ENCODE measurements at places on chromosomes 2 and 18.

GRCh38 chr2:158255257-158255656 is 153.6 kb downstream of the UPP2 start:
- DNase-seq = no peak

- DNase-seq = peak; percentile 9
Observed at GRCh38 chr2:48755473-48755872, at the start of gene LHCGR. Gene LHCGR, minus strand, starts transcription at chr2:48755724. Its CDS starts 53 bp downstream, at chr2:48755671.

DNA sequence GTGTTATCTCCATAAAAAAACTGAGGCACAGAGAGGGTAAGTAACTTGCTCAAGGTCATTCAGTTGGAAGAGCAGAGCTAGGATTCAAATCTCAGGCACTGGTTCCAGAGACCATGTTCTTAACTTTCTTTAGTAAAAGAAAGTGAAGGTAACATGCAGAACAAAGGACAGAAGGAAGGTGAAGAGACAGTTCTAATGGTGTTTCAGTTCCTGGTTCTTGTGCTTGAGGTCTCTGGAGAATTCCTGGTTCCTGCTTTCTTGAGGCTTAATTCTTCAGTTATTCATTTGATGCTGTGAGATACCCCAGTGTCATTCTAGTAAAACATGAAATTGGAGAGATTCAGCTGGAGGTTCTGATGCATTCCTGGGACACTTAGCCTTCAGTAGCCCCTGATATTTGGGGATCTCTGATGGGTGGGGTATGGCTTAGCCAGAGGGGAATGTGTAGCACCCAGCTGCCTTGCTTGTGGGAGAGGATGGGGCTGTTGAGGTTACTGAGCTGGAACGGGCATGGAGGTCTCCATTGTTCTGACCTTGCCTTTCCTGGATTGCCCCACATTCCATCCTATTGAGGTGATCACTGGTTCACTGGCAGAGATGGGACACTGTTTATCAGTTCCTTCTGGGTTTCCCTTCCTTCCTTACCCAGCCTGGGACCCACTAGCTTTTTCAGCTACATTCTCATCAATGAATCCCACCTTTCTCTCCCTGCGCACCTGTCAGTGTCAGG is 46.8 kb downstream of the SEMA4F start:
- DNase-seq = no peak

GRCh38 chr2:230715201-230715600 is 2.6 kb downstream of the CAB39 start:
- no peak for DNase-seq

GRCh38 chr2:70931376-70932000 is 4.2 kb upstream of the ATP6V1B1 start:
- peak; percentile 2 for DNase-seq

- DNase-seq = no peak
Observed at GRCh38 chr2:163044114-163044513, 205.5 kb upstream of the KCNH7 start.

DNA sequence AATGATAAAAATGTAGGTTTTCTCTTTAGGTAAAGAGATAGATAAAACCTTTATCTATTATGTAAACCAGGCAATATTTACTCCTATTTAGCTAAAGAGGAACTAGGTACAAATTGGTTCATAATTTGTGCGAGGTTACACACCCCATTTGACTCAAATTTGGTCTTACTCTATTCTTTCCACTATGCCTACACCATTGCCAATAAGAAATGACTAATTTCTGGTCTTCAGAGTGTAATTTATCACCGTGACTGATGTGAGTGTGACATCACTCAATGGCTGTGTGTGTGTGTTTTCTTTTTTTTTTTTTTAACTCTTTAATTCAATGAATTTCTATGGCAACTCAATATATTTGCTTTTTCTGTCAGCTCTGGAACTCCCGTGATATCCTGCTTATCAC is 955.8 kb downstream of the TDRD15 start:
- DNase-seq = no peak

DNA sequence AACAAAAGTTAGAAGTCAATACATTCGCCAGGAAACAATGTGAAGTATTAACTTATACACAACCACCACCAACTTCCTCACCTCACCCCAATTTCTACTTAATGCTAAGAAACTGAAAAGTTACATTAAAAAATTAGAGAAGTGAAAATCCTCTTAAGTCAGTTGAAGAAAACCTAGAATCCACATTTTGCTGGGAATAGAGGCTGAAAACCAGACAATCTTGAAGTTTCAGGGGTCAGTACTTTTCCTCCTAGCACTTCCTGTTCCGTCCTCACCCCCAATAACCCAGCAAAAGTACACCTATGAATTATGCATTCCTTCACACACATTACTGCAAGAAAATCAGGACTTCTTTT is 6.3 kb downstream of the YES1 start:
- DNase-seq = no peak

GRCh38 chr2:3586220-3586619 is 8.7 kb upstream of the COLEC11 start:
- no peak for DNase-seq

DNA sequence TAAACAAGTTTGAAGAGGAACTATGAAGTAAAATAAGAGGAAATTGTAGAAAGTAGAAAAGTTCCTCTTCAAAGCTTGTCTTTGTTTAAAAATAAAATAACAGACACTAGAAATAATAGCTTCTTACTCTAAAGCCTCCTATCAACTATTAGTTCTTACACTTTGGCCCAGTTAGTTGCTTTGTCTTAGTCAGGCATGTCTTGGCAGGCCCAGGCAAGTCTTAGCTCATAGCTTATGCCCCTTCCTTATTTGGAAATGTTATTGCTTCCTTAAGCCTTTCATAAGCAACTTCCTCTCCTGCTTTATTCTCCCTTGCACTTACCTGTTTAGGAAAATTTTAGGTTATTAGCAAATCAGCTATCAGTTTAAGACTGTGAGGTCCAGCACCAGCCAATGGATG is 950.6 kb upstream of the LRATD1 start:
- no peak for DNase-seq

GRCh38 chr2:156083763-156084493 is 248.6 kb downstream of the NR4A2 start:
- DNase-seq = no peak

DNA sequence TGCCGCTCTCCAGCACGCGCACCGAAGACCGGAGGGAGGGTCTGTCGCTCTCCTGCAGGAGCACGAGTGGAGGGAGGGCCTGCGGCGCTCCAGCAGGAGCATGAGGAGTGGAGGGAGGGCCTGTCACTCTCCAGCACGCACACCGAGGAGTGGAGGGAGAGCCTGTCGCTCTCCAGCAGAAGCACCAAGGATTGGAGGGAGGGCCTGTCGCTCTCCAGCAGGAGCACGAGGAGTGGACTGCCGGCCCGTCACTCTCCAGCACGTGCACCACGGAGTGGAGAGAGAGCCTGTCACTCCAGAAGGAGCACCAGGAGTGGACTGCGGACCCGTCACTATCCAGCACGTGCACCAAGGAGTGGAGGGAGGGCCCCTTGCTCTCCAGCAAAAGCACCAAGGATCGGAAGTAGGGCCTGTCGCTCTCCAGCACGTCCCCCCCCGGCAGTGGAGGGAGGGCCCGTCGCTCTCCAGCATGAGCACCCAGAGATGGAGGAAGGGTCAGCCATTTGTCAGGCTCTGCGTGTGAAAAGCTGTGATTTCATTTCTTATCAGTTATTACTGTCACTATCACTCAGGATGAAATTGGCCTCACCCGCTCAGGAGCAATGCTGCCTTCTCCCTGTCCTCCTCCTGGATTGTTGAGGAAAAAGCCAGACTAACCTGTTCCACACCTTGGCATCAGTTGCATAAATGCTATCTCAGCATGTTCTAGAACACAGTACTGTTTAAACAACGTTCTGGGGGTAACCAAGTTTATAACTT is 35.9 kb downstream of the ADI1 start:
- peak; percentile 93 for DNase-seq

- DNase-seq = no peak
Observed at GRCh38 chr2:85503168-85503850, 35.7 kb upstream of the MAT2A start.

DNA sequence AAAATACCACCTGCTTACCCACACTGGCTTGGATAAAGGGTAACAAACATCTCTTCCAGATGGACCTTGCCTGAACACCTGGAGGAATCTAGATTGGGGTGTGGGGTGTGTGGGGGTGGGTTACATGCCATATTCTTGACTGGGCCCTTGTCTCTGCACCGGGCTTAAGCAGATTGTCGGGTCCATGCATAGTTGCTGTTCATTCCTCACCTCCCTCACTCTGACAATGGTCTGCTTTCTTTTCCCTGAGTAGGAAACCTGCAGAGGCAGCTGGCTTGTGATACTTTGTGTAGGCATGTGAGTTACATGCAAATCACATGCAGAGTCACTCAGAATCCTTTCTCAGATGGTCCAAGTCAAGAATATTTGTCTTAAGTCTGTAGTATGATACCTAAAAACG is 112.8 kb upstream of the GLS start:
- DNase-seq = no peak

GRCh38 chr2:158095912-158096311 is 5.8 kb upstream of the UPP2 start:
- no peak for DNase-seq

GRCh38 chr2:12610314-12610713 is 106.4 kb upstream of the TRIB2 start:
- DNase-seq = no peak

- DNase-seq = no peak
Observed at GRCh38 chr2:98357849-98358248, 11.6 kb downstream of the CNGA3 start.

DNA sequence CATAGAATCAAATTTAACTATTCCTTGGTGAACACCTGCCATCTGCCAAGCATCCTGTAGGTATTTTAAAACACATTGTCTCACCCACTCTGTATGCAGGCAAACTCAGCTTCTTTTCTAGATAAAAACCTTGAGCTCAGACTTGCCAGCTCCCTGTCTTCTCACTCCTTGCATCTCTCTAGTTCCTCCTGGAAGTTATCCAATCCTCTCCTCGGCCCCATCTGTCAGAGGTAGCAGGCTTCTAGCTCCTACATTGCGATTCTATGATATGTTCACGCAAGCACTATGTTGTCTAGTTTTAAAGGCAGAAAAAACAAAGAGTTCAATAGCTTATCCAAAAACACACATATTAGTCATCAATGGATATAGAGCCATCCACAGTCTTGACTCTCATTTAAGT is 67.0 kb upstream of the APCDD1 start:
- no peak for DNase-seq

- DNase-seq = no peak
Observed at GRCh38 chr2:187403568-187404260, 44.3 kb downstream of the CALCRL start.

DNA sequence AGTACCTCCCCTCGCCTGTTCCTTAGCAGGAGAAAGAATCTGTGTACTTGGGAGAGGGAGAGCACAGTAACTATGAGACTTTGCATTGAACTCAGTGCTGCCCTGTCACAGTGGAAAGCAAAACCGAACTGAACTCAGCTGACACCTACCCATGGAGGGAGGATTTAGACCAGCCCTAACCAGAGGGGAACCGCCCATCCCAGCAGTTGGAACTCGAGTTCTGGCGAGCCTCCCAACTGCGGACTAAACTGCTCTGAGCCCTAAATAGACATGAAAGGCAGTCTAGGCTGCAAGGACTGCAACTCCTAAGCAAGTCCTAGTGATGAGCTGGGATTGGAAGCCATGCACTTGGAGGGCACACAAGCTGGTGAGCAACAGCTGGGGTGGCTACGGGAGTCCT is 110.4 kb downstream of the GRB14 start:
- DNase-seq = no peak

DNA sequence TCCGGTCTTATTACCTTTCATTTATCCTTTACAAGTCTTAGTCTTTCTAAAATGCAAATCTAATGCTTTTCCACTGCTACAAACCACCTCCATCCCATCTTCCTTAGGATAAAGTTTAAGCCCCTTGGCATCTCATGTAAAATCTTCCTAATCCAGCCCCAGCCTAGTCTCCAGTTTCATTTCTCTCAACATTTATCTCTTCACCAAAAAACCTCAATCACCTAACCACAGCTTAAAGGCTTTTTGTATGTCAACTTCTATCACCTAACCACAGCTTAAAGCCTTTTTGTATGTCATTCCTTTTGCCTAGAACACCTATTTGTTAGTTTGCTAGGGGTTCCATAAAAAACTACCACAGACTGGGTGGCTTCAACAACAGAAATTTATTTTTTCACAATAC is 4.2 kb downstream of the TRAK2 start:
- DNase-seq = no peak

DNA sequence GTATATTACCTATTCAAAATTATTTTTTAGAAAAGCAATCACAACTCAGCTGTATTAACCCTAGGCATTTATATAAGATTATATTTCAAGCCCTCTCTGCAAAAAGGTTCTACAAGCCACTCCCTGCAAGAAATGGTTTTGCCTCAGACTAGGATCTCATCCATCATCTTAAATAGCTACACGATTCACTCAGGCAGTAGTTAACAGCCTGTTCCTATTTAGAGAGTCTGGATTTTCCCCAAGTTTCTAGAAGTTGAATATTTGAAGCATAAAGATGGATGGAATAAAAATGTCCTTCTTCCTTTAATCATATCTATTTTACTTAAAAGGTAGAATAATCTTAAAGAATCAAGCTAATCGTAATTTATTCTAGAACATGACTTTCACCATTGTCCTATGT is 167.1 kb upstream of the STK17B start:
- no peak for DNase-seq

GRCh38 chr2:8558096-8558495 is 123.8 kb upstream of the ID2 start:
- no peak for DNase-seq

DNA sequence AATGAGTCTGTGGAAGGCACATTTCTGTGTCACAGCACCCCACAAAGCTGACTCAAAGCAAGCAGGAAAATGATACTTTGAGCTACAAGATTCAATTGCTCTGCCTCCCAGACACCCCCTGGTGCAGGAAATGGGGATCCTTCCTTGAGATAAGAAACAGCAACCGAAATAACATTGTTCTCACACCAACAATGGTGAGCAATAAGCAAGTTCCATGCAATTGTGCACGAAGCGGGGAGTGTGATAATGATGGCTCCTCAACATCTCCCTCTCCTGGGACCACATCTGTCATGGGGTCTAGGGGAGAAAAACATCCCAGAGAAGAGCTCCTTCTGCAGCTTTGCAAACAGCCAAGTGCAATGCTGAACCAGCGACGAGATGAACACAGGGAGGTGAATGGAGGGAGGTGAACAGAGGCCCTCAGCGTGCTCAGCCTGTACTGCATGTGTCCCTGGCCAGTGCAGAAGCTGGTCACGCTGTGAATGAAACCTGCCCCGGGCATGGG is 67.7 kb downstream of the PDCL3 start:
- DNase-seq = no peak

GRCh38 chr2:212213191-212213590 is 325.4 kb downstream of the ERBB4 start:
- no peak for DNase-seq

DNA sequence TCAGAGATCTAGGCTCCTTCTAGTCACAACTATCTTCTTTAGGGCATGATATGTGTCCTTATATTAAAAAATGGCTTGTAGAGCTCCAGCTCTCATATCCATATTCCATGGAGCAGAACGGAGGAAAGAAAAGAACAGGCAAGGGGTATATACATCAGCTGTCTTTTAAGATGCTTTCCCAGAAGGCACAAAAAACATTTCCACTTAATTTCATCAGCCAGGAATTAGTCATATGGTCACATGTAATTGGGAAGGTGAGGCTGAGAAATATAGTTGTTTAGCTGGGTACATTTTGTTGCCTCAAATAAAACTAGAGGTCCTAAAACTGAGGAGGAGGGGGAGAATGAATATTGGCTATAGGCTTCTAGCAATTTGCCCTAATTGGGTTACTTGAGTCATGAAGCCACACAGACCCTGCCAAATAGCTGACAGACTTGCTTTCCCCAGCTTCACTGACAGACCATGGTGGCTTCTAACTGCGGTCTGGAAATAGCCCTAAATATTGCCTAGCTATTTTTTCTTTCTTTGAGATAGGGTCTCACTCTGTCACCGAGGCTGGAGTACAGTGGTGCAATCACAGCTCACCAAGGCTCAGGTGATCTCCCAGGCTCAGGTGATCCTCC is 20.0 kb downstream of the MAIP1 start:
- DNase-seq = no peak
